ENCODE measurements at places on chromosomes 13 and 19.

GRCh38 chr13:63501702-63502101 is 2086.1 kb upstream of the PCDH20 start:
- DNase-seq, result no peak

DNA sequence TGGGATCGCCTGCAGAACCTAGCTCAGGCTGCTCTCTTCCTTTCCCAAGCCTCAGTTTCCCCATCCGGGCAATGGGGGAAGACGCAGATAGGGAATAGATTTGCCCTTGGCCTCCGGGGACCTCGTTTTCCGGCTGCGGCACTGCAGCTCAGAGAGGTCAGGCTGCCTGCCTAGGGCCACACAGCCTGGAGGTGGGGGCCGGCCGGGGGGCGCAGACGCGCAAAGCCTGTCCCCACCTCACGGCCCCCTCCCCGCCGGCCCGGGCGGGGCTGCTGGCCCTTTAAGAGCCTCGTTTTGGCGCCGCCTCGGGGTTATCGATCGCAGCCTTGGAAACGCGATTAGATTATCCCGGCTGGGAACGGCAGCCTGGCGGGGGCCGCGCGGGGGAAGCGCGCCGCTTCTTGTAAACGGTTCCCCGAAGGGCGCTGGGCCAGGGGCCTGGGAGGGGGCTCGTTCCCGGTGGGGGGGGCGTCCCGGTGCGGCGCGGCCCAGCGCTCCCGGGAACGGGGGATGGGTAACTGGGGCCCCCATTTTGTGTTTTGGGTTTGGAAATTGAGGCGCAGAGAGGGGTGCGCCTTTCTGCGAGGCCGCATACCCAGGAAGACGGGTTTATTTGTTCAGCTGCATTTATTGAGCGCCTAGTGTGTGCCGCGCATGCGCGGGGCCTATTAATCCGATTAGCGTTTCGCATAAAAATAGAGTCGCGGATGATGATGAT is 23.4 kb upstream of the TCF3 start:
- no peak for DNase-seq

- no peak for DNase-seq
Observed at GRCh38 chr19:30391554-30392551, 19.7 kb downstream of the ZNF536 start.

GRCh38 chr19:42468273-42468796 is 25.6 kb upstream of the CXCL17 start:
- no peak for DNase-seq

GRCh38 chr19:35478794-35479677 is 11.2 kb downstream of the KRTDAP start:
- no peak for DNase-seq

- DNase-seq, result no peak
Observed at GRCh38 chr19:45152504-45153338, 8.1 kb downstream of the NKPD1 start.

DNA sequence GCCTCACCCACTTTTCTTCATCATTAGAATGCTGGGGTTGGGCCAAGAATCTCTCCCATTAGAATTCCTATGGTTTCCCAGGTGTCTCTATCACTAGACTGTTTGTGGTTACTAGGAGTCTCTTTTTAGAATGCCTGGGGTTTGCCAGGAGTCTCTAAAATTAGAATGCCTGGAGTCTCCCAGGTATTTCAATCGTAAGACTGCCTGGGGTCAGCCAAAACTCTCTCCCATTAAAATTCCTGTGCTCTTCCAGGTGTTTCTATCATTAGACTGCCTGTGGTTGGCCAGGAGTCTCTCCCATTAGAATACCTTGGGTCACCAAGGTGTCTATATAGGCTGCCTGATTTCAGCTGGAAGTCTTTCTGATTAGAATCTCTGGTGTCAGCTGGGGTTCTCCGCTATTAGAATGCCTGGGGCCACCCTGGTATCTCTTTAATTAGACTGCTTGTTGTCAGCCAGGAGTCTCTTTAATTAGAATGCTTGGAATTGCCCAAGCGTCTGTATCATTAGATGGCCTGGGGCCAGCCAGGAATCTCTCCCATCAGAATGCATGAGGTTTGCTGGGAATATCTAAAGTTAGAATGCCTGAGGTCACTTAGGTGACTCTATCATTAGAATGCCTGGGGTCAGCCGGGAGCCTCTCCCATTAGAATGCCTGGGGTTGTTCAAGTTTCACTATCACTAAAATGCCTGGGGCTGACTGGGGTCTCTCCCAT is 1479.2 kb downstream of the UQCRFS1 start:
- DNase-seq, result no peak

DNA sequence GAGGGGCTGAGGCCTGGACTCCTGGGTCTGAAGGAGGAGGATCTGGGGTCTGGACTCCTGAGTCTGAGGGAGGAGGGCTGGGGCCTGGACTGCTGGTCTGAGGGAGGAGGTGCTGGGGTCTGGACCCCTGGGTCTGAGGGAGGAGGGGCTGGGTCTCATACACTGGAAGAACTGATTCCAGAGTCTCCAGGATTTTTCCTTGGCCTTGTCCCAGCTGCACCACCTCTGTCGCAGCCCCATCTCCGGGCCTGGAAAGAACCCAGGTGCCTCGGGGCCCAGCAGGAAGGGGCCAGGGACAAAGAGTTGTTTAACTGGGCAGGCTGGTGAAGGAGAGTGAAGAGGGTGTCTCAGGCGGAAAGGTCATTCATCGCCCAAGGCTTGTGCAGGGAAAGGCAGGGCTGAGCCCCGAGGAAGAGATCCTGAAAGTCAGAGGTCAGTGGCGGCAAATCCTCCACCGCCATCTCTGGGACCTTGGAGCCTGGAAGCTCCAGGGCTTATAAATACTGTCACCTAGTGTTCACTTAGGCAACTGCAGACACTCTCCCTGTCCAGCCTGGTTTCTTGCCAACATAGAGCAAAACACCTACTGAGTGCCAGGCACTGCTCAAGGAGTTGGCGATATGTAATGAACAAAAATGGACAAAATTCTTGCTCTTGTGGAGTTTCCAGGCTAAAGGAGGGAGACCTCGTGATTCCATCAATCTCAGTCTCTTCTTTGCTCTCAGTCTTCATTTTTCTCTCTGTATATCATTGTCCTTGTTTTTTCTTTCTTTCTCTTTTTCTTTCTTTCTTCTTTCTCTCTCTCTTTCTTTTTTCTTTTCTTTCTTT is 4.4 kb upstream of the KCNN4 start:
- no peak for DNase-seq

DNA sequence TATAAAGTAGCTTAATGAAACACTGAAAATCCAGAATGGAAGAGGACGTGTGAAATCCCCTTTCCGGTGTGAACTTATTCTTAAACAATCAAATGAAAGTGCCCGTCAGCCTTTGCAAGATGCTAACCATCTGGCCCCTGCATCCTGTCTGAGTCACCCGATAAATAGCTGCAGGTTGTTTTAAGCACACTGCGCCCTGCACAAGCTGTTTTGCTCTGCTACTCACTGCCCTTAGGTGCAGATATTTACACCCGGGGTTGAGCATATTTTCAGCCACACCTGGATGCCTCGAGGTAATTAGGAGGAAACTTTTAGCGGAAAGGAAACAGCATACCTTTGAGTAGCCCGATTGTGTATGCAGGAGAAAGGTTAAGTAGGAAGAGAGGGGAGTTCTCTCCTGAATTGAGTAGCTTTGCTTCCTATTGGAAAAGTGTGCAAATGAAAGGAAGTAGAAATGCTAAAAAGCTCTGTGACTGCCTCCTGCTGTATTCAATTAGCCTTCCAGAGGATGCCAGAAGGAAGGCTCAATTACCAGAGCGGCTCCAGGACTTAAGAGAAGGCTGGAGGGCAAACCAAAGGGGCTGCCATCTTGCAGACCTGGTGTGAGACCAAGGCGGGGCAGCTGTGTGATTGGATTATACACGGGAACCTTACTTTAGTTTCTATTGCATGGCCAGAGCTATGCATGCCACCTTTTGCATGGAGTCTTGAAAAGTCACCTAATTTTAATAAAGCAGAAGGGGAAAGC is 42.5 kb downstream of the IRS2 start:
- DNase-seq, result no peak

DNA sequence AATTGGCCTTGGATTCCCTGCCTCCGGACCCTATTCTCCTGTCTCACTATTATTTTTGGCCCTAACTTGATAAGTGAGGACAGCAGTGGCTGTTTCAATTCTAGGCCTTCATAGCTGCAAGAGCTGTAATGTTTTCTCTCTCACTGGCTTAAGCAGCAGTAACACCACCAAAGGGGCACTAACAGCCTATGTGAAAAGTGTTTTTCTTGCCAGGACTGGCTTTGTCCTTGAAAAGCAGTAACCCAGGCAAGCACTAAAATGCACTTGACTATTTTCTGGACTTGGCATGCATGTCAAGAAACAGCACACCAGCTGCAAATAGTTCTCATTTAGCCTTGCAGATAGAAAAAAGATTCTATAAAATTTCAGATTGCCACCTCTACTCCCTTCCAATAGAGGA is 9.3 kb upstream of the FBXL3 start:
- no peak for DNase-seq

GRCh38 chr13:76783798-76784197 is 102.4 kb downstream of the KCTD12 start:
- no peak for DNase-seq

DNA sequence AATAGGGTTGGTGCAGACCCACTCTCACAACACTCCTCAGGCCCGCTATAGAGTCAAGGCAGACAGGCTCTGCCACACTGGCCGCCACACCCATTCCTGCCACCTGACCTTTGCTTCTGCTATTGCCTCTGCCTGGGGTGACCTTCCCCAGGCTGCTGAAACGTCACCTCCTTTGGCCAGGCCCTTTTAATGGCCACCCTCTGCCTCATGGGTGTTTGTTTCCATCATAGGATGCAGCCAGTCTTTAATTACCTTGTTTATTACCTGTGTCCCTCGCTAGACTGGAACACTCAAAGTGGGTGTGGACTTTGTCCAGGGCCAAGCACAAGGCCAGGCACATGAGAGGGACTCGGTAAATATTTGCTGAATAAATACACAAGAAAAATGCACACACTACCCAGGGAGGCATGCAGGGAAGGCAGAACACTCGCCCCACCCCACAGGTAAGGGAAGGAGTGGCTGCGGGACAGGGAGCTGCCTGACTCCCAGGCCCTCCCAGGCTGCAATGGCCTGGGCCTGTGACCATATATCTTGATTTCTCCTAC is 3.2 kb downstream of the LSM4 start:
- DNase-seq, result no peak

DNA sequence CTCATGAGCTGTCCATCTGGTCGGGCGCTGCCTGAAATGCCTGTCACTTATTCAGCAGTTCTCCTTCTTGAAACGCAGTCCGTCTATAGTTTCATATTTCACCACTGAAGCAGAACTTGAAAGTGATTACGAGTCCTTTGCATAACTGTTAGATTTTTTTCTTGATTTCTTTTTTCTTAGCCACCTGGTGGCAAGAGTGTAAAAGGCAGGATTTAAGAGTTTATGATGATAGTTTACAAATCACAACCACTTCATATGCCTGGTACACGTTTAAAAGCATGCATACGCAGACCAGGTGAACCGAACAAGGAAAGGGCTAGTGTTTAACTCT is 45.8 kb downstream of the GGACT start:
- DNase-seq, result no peak

GRCh38 chr13:36772853-36773252 is 46.2 kb upstream of the RFXAP start:
- DNase-seq, result no peak
